ENCODE measurements at places on chromosomes 3 and 15.

DNA sequence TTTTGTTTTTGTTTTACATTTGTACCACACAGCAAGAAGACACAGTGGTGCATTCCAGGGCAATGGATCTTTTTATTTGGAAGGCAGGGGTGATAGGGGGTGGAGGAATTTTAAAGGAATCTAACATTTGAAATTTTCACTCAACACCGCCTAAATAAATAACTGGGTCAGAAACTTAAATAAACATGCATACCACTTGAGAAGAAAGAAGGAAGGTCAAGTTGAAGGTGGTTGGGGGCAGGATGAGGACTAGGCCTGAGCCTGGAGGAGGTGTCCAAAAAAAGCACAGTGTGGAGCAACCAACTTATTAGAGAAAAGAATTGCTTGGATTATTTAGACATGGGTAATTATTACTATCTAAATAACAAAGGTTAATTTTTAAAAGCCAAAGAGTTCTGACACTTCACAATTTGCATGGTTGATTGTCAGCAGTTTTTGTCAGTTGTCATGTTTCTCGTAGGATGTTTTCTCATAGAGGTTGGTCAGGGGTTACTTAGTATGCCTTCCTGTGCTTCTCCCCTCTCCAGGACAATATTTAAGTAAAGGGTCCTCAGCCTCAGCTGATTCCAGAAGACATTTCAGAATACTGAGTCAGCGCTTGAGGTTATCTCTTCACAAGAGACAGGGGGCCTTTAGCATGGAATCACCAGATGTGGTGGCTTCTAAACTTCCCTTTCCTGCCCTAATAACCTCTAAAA, 173.7 kb upstream of the SLC2A2 start:
- DNase-seq, result no peak

GRCh38 chr15:71844916-71845315, 34.6 kb downstream of the NR2E3 start:
- DNase-seq, result no peak

DNA sequence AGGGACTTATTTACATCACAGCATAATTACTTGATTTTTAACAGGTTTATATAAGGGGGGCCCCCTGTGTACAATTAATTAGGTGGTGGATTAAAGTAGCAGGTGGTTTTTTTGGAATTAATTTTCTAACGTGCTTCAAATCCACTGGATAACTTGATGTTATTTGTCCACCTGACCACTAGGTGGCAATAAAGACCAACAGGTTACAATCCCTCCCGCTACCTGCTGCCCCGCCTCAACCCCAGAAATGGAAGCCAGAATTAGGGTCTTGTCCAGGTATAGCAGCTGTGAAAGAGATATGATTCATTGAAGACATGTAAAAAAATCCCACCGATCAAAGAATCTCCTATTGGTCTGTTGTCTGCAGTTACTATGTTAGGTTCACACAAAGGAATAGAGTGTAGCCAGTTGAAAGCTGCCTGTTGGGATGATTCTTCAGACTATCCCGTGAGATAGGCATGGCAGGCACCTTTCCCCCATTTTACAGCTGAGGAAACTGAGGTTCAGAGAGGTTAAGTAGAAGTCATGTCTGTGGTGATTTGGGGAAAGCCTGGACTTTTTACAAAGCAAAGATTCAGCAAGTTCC, 44.0 kb downstream of the MFSD1 start:
- no peak for DNase-seq

GRCh38 chr3:173404156-173404555, 6.6 kb downstream of the NLGN1 start:
- no peak for DNase-seq

- no peak for DNase-seq
Measured at GRCh38 chr3:130823996-130824395, 69.9 kb upstream of the ATP2C1 start.

DNA sequence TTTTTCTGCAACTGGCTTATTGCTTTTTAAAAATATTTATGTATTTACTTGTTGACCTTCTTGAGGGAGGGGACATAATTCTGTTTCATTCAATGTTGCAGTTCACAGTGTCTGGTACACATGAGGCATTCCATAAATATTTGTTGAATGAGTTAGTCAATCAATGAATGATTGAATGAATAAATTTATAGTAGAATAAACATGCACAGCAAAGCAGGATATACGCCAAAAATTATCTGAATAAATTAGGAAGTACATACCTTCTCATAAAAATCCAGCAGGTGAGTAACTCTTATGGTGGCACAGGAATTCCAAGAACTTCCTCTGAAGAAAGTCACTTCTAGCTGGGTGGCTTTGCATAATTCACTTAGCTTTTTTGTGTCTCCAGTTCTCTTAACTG, 469.4 kb upstream of the ATP11B start:
- DNase-seq, result no peak

DNA sequence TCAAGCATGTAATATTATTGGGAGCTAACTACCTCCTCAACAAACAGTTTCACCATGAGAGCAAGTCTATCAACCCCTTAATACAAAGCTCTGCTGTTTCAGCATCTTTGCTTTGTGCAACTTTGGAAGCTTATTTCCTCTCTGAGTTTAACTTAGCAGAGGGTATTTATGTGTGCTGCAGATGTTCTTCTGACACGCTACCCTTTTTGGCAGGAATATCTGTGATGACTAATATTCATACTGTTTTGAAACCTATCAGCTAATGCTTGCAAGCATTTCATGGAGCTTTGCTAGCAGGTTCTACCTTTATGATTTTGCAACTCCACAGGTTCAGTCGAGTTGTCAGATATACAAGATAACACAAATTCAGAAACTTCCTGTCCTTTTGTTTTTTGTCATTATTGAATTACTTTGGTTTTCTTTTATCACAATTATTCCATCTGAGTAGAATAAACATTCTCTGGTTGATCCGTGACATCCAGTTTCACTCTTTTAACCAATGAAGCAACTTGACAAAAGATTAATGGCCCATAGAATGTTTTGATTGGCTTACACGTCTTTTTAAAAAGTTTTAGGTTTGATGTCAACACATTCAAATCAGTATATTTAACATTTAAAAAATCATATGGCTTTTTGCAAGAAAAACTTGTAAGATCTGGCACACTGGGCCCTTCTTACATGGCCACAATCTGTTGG, 1.7 kb upstream of the SLC9A9 start:
- DNase-seq, result peak; percentile 95

DNA sequence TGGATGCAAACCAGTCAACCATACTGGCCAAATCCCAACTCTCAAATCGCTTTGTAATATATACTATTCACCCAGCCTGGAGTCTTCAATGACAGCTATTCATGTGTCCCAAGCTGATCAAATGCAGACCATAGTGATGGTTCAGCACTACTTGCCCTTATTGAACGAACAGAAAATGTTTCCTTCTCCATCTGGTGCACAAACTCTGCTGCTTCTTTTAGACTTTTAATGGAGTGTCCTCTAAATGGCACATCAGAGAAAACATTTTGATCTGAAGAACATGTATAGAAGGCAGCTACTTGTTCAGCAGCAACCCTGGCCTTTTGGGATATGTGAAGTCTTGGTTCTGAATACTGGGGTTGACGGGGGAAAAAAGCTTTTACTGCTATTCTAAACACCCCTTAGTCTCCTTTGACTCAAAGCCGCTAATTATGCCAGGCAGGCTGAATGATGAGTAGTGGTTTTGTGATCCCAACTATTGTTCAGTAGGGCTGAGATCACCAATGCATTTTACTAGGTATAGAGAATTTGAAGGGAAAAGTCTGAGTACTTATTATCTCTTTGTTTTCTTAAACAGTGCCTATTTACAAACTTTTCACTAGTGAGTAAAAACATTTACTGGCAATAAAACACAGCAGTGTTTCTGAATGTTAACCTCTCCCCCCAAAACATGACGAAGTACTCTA, 781.2 kb downstream of the ROBO1 start:
- no peak for DNase-seq

DNA sequence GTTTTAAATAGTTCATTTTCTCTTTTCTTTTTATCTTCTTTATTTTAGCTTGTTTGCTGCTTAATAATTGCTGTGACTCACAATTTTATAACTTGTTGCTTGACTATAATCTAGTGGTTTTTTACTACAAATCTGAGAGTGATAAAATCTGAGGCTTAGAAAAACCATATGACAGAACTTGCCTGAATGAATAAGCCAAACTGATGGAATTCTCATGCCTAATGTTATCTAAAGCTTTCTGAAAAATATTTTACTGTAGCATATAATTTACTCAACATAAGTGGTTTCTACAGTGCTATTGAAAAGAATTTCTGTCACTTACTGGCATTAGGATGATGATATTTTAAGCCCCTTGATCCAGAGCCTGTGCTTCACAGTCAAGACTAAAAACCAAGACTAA, 175.1 kb downstream of the VGLL3 start:
- DNase-seq, result no peak

DNA sequence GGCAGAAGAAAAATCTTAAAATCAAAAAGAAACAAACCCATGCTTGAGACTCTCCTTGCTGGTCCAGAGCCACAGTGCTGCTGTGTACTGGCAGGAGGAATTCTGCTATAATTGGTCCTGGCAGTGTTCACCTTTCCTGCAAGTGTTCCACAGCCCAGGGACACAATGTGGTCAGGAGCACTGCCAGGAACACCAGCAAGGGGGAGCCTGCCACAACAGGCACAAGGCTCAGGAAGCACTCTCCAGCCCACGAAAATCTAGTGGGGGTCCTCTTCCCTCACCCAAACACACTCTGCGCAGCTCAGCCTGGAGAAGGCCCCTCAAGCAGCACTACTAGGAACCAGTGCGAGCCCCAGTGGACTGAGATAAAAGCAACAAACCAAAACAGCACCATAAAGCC, 92.9 kb downstream of the UBE3A start:
- no peak for DNase-seq

DNA sequence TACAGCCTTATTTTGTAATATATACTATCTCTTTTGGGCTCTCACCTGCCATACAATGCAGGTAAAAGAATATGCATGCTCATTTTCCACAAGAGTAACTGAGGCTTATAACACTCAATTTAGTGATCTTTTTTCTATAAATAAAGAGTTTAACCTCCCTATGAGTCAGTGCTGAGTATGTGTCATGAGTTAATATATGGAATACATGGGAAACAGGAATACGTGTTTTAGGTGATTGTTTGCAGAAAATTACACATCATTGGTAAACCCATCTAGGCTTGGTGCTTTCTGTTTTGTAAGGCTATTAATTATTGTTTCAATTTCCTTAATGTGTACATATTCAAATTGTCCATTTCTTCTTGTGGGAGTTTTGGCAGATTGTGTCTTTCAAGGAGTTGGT, 411.3 kb downstream of the GRM7 start:
- DNase-seq, result no peak

- DNase-seq, result peak; percentile 74
Measured at GRCh38 chr3:70064194-70064779, 64.8 kb downstream of the SAMMSON start.

DNA sequence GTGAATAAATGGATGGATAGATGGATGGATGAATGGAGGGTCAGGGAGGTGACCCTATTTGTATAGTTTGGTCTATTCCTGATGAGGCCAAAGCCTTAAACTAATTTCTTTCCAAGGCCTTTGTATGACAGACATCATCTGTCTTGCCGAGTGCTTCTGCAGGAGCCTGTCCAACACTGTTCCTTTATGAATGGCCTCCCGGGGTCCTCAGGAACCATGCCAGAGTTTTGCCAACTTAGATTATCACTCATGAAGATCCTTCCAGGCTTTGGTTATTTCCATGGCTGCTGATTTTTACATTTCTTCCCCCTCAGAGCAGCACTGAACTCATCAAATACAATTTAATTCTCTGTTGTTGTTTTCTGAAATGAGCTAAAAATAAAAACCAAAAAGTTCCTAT, 133.0 kb upstream of the SOX2 start:
- no peak for DNase-seq

DNA sequence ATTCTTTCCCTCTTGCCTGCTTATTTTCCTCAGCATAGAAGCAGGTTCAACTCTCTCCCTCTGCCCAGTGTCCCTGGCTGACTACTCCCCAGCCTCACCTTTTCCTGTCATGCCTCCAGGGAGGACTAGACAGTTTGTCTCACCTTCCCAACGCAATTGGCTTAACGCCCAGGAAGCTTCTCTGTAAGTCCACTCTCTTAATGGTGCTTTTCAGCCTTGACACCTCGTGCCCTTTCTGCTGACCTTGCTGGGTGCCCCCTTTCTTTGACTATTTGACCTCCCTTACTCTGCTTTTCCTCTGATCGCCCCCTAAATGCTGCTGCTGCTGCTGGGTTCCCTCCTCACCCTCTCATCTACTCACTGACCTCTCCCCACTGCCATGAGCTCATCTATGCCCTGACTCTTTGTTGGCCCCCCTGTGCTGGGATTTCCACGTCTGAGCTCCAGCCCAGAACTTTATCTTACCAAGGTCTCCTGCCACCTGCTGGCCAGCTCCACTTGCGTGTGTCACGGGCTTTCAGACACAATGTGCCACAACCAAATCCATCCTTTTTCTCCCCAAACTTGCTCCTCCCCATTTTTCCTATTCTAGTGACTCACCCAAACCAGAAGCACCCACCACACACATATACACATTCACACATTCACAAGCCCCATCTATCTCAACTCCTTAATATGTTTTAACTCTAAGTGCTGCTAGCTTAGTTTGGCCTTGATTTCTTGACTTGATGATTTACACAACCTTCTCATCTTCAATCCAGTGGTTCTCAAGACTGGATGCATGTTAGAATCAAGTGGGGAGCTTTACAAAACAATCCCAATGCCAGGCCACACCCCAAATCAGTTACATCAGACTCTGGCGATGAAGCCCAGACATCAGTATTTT, 16.6 kb downstream of the EPB42 start:
- DNase-seq, result no peak

DNA sequence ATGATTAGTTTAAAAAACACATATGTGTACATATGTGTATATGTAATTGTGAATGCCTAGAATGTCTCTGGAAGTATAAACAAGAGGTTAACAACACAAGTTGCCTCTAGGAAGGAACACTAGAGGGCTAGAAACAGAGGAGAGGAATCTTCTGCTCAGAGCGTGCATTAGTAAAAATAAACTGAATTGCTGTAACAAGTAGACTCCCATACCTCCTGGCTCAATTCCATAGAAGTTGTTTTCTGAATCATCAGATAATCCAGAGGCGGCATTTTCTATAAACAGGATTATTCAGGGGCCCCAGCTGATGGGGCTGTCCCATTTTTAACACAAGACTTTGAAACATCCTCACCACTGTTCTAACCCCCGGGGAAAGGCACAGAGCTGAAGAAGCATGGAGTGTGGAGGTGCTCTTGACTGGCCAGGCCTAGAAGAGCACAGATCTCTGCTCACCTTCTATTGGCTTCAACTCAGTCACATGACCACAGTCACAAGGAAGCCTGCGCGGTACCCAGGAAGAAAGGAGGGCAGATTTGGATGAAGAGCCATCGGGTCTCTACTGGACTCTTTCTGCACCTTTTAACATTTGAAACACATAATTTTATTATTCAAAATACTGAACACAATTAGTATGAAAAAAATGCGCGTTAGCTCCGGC, 145.7 kb downstream of the TLE3 start:
- DNase-seq, result no peak

DNA sequence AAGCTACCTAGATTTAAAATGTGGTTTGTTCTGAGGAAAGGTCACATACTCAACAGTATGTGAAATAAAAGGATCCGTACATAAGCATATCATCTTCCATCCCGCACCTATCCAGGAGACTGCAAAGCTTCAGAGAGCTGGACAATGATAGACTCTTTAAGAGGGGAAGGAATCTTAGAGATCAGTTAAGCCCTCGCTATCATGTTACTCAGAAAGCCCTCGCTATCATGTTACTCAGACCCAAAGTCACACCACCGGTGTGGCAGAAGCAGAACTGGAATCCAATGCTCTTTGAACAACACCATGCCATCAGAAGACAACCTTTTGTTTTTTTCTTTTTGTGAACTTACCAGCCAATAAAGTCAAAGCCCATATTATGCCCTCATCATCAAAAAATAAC, 5.8 kb downstream of the ANO10 start:
- no peak for DNase-seq
